ENCODE measurements at places on chromosomes 5 and 9.

DNA sequence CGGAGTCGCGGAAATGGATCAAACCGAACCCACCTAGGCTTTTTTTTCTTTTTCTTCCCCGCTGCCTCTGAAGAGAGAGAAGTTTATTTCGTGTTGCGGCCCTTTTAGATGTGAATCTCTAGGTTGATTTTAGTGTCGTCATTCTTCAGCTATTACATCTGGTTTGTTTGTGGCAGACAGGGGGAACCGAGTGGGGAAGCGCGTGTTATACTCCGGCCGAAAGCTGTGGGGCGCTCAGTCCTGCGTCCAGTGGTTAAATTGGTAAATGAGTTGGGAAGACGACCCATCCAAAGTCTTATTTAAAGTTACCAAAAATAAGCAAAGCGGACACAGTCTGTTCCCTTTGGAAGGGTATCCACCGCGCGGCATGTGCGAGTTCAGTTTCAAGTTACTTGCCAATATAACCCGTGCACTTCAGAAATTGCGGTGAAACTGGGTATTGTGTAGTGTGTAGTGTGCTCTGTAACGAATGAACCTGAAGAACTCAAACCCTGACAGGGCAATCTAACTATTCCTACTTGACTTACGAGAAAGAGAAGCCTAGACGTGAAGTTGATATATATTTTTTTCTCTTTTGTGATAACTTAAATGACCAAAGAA is 1.3 kb downstream of the MAN2A1 start:
- peak; percentile 19 for DNase-seq

GRCh38 chr5:32778403-32778802 is 67.3 kb downstream of the NPR3 start:
- DNase-seq = no peak

DNA sequence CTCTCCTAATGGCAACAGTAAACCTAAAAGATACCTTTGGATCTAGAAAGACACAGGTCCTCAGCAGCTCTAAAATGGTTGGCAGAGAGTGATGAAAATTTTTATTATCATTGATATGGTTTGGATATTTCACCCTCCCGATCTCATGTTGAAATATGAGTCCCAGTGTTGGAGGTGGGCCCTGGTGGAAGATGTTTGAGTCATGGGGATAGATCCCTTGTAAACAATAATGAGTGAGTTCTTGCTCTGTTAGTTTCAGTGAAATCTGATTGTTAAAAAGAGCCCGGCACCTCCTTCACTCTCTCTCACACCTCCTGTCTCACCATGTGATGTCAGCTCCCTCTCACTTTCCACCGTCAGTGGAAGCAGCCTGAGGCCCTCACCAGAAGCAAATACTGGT is 117.7 kb downstream of the FRMD3 start:
- no peak for DNase-seq

DNA sequence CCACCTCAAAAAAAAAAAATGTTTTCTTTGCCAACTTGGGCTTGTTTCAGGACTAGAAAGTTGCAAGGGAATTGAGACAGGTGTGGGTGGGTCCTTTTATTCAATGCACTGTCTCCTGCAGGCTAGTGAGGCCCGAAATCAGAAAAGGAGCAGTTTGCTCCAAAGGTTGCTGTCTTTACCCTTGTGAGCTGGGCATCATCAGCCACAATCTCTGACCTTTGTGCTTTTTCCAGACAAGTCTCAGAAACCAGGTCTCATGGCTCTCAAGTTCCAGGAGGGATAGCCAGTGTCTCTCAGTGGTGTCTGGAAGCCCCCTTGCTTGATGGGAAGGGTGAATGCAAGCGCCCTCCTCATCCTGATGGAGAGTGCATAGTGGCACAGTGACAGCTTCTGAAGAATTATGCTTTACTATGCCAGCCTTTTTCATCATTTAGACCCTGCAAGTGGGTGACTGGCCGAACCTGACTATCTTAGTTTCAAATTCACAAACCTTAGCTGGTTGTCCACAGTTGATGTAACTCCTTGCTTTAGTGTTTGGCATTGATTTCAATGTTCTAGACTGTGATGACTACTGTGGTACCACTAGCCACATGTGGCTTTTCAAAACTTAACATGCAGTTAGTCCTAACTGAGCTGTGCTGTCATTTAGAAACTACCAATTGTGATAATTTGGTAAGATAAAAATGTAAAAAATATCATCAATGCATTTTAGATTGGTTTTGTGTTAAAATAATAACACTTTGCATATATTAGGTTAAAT is 468.6 kb downstream of the GADD45G start:
- no peak for DNase-seq

- DNase-seq = no peak
Measured at GRCh38 chr9:111099199-111100008, 61.1 kb upstream of the LPAR1 start.

GRCh38 chr9:128092199-128092977 is 24.4 kb downstream of the SLC25A25 start:
- DNase-seq = no peak

DNA sequence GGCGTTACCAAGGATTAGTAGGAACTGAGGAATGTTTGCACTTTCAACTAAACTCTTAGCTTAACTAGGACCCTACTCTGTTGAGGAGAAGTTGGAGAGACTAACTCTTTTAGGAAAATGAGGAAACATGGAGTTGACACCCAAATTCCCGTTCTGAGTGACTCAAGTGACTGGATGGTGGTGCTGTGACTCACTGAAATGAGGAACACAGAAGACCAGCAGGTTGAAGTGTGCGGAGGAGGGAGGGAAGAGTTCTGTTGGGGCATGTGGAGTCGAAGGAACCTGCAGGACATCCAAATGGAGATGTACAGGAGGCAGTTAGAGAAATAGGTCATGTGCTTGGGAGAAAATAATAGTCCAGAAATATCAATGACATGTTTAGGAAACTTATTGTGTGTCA is 8.2 kb downstream of the HEXB start:
- DNase-seq = no peak

GRCh38 chr5:410911-411517 is 32.0 kb upstream of the EXOC3 start:
- DNase-seq = no peak

GRCh38 chr5:146249801-146250200 is 46.4 kb downstream of the RBM27 start:
- DNase-seq = no peak

GRCh38 chr9:69583645-69584234 is 88.4 kb downstream of the APBA1 start:
- no peak for DNase-seq

DNA sequence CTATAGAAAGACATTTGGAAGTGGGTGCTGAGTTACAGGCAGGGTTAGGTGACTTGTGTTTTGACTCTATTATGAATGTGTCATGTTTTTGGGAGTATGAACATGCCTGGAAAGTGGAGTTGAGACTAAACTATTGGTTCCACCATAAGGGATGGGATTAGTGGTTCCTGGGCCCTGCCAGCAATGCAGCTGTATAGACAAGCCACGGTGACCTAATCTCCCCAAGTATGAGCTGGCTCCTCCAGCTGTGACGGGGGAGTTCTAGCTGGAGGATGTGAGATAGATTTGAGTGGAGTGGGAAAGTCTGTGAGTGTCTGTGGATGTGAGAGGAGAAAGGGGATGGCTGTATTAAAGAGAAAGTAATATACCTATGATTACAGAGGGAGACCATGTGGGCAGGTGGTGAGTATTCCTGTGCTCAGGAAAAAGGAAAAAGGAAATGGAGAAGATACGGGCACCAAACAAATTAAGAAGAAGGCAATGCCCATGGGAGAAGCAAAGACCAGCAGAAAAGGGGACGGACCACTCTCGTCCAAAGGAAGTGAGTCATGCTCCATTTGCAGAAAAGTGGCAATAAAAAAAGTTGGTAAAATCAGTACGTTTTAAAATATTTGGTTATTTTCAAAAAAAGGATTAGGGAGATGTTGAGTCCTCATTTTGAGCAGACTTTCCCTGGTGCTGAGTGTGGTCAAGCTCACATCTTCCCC is 48.3 kb upstream of the ICE1 start:
- DNase-seq = no peak

- no peak for DNase-seq
Measured at GRCh38 chr5:1500411-1501091, 23.2 kb downstream of the LPCAT1 start.

DNA sequence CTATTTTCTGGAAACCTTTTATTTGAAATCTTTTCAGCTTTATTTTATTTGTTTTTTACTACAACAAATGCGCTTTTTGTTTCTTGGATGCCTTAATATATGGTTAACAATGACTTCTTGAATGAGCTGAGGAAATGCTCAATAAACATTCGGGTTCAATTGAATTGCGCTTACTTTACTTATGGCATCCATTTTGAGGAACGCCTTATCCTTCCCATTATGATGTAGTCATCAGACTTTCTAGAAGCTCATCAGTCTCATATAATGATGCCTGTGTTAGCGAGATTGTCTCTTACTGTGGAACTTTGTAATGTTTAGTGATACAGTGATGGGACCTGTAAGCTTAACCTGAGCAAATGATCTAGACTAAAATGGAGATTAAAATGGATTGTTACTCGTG is 916 bp downstream of the SHLD3 start:
- no peak for DNase-seq

GRCh38 chr5:40409601-40410000 is 270.1 kb upstream of the PTGER4 start:
- no peak for DNase-seq

- no peak for DNase-seq
Measured at GRCh38 chr5:130939059-130939458, 226.0 kb downstream of the HINT1 start.

DNA sequence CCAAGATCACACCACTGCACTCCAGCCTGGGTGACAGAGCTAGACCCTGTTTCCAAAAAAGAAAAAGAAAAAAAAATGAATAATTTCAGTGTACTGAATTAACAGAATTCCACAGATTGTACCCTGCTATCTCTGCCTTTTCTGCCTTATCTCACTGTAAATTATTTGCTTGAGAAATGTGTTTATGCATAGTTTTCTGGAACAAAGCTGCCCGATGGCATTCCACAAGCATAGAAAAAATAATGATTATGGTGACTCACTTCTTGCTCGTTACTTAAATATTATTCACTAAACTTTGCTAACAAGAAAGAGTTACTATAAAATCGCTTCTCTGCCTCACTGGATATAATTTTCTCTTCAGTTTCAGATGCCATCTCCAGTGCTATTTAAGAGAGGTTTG is 88.7 kb upstream of the FAM169A start:
- DNase-seq = no peak

DNA sequence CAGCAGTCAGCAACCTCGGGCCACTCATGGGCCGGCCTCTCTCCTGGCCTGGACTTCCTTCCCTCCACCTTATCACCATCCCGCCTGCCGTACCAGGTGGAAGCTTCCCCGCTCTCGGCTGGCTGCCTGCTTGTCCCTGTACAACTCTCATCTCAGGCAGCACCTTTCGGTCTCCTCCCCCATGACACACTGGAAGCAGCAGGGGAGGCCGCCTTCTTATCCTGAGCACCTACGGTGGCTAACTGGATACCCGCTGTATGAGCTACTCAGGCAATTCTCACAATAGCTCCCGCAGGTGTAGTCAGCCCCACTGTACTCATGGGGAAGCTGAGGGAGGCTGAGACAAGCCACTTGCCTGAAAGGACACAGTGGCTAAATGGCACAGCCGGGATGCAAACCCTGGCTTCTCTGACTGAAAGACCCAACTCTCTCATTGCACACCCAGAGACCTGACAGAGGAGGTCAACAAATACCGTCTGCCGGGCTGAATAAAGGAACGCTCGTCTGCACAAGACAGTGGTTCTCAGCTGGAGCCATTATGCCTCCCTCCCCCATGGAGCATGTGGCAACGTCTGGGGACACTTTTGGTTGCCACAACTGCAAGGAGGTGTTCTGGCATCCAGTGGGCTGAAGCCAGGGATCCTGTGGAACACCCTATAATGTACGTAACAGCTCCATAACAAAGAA is 9.6 kb downstream of the STK10 start:
- no peak for DNase-seq

GRCh38 chr9:27572566-27572917 is 739 bp downstream of the C9orf72 start:
- peak; percentile 22 for DNase-seq

DNA sequence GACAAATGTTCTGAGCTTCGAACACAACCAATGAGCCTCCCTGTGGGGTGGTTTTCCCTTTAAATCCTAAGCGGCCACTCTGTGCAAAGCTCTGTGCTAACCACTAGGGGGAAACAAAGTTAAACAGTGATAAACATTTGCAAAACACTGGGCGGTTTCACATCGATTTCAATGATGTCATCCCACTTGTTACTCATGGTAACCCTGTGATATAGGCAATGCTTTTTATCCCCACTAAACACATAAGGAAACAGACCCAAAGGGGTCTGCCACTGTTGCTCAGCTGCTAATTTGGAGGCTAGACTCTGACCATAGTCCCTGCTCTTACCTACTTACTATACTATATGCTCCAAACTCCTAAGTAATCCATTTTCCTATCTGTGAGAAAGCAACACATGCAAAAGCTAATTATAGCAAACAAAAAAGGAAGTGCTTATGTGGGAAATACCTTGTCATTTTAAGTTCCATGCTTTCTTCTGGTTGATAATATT is 57.3 kb downstream of the PTPN3 start:
- DNase-seq = no peak

GRCh38 chr5:128498844-128499455 is 39.1 kb downstream of the FBN2 start:
- no peak for DNase-seq

All from stimulated activated CD4-positive, alpha-beta T cell treated with anti-CD3 and anti-CD28 coated beads, TNF-alpha, amount 100 ng/mL, for 1 hour (primary cell).